Stromal cell of bone marrow (primary cell): ENCODE measurements at places on chromosomes 2 and 18.

DNA sequence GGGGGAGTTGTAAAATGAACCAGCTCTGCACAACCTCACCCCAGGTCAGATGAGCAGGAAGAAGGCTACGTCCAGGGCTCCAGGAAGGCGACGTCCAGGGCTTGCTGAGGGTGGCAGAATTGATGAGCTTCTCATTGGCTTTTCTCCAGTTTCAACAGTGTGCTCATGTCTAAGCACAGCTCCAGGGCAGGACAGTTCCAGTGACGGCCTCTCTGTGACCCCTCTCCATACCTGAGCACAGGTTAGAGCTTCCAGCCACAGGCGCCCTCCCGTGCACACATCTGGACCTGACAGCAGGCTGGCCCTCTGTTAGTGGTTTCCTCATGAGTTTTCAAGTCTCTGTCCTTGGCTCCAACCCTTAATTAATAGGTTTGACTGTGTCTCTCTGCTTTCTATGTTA lies 327.6 kb downstream of the ZNF516 start:
- no peak for DNase-seq

GRCh38 chr2:74424139-74424992 lies 2.8 kb downstream of the WDR54 start:
- no peak for DNase-seq

- no peak for DNase-seq
Measured at GRCh38 chr2:171718720-171719119, 31.5 kb downstream of the DYNC1I2 start.

GRCh38 chr2:225930687-225931086 lies 531.2 kb downstream of the NYAP2 start:
- DNase-seq, result no peak

DNA sequence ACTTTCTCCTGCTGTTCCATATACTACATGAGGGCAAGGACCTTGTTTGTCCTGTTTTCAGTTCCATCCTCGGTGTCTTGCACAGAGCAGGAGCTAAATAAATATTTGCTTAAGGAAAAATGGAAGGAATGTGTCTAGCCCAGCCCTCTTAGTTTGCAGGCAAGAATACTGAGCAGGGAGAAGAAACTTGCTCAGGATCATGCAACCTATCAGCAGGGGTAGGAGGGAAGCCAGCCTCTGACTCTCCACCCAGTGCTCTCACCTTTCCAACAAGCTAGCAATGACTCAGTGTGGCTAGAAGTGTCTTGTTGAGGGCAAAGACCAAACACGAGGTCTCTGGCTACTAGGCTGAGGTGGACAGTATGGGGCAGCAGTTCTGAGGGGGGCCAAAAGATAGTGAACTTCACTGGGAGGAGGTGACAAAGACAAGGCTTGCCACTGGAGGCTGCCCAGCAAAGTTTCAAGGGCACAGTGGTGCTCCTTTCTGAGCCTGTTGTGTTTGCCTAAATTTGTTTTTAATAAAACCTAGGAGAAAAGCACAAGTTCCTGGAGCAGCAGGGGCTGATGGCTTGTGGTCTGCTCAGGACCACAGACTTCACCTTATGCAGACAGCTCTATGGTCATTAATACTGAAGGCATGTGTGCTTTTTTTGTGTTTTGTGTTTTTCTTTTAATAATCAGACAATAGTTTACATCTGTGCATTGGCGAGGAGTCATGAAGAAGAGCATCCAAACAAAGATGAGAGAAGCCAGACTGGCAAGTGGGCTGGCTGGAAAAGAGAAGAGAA lies 49.1 kb upstream of the CTAGE1 start:
- no peak for DNase-seq

- DNase-seq, result no peak
Measured at GRCh38 chr2:55879976-55880375, 43.6 kb downstream of the EFEMP1 start.

GRCh38 chr2:128344101-128344500 lies 25.4 kb upstream of the HS6ST1 start:
- no peak for DNase-seq

DNA sequence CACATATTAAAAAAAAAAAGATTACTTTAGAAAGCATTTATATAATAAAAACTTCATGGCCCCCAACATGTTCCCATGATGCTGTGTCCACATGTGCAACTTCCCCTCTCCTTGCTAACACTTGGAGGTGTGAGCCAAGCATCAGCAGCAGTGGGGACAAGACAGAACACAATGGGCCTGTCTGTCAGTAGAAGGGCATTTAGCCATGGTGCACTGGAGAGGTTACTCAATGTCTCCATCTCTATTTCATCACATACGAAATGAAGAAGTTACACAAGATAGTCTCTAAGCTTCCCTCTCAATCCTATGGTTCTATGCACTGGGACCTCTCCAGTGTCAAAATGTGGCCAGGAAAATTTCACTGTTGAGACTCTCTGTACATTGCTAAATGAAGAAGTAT lies 2.5 kb downstream of the VIT start:
- no peak for DNase-seq

- no peak for DNase-seq
Measured at GRCh38 chr18:28136071-28136470, 40.9 kb downstream of the CDH2 start.

DNA sequence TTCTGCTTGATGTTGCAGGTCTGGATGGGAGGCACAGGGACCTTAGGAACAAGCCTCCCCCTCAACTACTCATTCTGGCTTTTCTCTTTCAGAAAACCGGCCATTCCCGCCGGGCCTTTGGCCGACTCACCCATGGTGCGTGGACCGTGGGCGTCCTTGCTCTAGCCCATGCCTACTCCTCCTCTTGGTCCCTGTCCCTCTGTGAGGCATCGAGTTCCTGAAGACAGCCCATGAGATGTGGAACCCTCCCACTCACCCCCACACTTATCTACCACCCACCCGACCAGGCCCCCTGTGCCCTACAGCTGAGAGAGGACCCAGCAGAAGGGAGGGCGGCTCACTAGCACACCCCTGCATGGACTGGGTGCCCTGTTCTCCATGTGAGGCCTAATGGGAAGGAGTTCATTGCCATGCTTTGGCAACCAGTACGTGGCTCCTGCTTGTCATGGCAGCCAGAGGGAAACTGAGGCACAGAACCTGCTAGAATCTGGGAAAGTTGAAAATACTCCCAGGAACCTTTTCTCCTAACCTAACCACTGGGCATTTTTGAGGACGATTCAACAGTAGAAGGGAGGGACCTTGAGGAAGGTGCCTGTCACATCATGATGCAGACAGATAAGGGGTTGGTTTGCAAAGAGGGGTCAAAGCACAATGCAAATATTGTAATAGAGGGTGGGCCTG lies 8.5 kb downstream of the SPEG start:
- no peak for DNase-seq

GRCh38 chr2:120747706-120748105 lies 12.0 kb downstream of the GLI2 start:
- DNase-seq, result no peak

DNA sequence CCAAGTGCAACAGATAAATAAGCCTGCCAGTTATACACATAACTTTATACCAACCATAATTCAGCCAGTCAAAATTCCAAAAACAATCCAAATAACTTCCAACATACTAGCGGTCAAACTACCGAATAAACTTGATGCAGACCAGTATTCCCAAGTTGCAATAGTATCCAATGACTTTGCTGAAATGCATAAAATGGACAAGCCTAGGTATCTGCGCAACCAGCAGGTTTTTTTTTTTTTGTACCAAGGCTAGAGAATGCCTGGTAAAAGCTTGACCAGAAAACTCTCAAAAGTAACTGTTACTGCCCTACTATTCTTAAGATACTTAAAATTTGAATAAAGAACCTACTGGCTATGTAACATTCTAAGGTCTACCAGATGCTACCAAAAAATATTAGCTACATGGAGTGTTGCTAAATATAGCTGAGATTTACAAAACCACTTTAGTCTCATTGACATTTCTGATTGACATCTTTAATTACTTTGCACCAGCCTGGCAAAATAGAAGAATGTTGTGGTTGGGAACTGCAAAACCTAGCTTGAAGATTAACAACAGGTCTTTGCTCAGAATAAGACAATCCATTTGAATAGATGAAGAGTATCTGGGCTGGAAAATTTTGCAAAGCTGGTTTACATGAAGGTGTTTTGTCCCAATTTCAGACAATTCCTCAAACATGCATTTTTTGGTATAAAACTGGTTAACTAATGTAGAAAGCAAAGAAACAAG lies 7.3 kb downstream of the SRSF7 start:
- no peak for DNase-seq

DNA sequence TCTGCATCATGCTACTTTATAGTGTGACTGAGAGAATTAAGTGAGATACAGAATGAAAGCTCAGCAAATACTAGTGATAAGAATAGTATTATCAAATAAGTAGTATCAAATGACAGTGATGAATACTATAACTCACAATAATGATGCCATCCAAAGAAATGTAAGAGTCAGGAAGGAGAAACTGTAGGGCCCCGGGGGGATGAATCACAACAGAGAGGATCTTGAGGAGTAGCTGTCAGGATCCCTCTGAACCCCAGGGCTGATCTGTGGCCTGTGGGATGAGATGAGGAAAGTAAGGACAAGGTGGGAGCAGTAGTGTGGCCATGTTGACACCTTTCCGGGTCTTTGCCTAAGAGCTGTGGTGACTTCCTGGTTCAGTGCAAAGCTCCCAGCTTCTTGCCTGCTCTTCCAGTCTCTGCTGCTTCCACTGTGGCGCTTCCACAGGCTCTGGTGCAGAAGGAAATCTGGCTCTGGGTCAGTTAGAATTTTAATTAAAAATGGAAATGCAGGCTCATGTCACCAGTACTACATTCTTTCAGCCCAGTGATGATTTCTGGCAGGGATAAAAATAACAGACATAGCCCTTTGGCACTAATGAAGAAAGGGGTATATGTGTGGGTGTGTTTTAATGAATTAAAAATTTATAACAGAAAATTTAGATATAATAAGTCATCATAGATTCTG lies 166.9 kb downstream of the MYO3B start:
- no peak for DNase-seq

GRCh38 chr18:47772374-47773248 lies 157.8 kb downstream of the SMAD2 start:
- DNase-seq, result peak; percentile 14

- no peak for DNase-seq
Measured at GRCh38 chr2:15800495-15801329, 139.6 kb upstream of the MYCN start.

- no peak for DNase-seq
Measured at GRCh38 chr2:172100935-172101820, 1.5 kb downstream of the DLX2 start.

GRCh38 chr18:55900380-55900779 lies 312.4 kb upstream of the TCF4 start:
- DNase-seq, result no peak

DNA sequence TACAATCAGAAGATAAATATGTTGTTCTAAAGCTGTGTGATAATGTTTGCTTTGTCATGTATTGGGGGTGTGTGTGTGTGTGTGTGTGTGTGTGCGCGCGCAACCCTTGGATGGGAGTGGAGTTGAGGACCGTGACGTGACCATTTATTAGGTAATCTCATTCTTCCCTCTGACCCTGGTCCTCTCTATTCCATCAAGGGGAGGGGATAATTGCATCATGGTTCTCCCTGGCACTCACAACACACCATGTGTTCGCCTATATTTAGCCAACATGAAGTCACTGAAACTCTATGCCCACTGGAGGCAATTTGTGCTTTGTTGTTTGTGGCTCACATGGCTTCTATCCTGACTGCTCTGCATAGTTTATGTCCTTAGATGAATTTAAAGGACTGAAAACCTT lies 79.8 kb upstream of the LRPPRC start:
- DNase-seq, result peak; percentile 79

DNA sequence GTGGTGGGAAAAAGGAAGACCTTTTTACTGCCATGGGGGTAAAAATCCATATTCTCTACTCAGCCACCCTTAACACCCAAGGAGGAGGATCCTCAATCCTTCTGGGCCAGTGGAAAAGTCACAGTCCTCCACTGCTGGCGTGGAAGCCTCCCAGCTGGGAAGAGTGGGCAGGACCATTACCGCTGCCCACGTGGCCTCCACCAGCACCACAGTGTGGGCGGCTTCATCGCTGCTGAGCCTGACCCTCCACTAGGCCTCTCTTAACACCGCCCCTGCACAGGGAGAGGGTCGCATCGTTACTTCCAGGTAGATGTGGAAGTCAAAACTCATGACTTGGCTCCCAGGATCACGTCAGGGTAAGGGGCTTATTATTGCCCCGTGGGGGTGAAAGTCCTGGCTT lies 656.5 kb downstream of the SUCLG1 start:
- DNase-seq, result no peak

DNA sequence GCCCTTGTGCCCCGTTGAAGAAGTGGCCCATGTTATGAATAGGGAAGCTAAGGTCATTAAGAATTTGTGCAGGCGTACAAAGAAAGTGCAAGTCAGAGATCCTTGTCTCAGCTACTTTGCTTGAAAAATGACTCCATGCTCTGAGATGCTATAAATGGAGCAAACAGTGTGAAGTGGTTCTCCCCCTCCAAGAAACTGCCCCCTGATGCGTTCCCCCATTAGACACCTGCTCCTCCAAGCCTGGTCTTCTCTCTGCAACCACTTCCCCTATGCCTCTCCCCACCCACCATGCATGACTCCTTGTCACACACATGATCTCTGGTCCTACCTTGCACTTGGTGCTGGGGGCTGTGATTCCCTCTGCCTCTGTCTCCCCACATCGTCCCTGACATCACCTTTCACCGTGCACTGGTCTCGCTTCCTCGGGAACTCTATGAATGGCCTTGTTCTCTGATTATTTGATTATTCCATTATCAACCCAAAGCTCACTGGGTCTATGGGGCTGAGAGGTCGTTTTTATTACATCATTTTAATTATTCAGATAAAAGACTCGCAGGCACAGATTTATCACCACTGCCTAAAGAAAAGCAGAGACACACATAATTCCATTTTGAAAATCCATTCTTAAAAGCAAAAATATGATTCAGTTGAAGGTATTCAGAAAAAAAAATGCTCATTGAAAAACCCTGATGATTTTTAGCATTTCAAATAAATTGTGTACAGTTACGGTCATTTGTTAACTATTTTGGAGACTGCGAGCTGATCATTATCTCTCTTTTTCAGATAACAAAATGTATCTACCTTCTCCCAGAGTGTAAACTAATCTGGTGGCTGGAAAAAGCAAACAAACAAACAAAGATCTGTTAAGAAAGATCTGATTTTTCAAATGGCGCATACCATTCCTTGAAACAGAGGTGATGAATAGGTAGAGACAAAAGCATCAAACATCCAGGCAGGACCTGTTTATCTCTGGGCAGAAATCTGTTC lies 294.9 kb downstream of the SOX11 start:
- DNase-seq, result no peak

GRCh38 chr2:183081911-183082310 lies 3.4 kb downstream of the DUSP19 start:
- DNase-seq, result no peak

- DNase-seq, result no peak
Measured at GRCh38 chr2:129277585-129277981, 701.9 kb upstream of the RAB6C start.

DNA sequence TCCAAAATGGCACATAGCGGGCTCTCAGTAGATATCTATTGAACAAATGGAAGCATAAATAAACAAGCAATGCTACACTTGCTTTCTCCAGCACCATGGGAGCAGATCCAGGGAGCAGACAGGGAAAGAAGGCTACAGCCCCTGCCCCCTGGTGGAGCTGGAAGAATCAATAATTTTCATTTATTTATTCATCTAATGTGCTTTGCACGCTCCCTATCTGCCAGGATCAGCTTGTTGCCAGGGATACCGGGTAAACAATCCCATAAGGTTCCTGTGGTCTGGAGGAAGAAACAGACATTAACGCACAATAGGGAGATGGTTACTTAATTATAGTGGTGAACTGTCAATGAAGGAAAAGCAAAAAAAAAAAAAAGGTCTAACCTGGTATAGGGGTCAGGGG lies 40.1 kb upstream of the CLASP1 start:
- no peak for DNase-seq

GRCh38 chr2:40680547-40680946 lies 228.7 kb upstream of the SLC8A1 start:
- peak; percentile 39 for DNase-seq
